T47D (cell line): ENCODE measurements at places on chromosomes 13 and 19.

GRCh38 chr13:98039261-98039660 is 85.8 kb downstream of the IPO5 start:
- DNase-seq: no peak

DNA sequence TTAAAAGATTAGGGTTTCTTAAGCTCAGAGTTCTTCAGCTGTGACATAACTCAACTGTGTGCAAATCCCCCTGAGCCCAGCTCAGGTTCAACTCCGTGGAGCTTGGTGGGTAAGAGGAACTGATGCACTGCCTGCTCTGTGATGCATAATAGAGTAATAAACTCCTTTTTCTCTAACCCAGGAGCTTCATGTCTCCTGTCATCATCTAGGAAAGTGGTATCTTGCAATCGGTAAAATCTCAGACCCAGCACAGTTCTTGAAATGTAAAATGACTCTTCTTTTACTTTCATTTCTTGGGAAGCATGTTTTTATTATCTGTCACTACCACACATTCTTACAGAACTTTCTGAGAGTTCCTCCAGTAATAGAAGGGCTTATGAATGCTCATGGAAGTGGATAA is 123.8 kb upstream of the PCDH9 start:
- DNase-seq: no peak

DNA sequence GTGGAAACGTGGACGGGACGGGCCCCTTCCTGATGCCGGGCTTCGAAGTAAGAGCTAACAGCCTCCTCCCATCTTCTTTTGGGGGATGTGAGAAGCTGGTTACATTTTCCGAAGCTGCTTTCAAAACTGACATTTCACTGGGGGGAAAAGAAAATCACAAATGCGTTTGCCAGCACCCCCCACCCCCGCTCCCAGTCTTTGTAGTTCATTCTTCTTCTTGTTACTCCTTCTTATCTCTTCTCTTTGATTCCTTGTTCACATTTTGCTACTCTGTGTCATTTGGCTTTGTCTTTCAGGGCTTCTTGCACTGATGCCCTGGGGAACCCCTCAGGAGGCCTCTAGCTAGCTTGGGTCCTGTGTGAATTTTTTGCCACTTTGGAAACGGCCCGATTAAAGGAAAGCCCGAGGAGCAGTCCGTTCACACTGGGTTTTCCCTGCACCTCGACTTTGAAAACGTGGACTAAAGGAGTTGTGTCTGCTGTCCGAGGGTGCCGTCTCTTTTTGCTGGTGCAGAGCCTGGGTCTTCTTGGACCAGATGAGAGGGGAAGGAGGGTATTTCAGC is 1.3 kb downstream of the CARM1 start:
- DNase-seq: peak; percentile 13

DNA sequence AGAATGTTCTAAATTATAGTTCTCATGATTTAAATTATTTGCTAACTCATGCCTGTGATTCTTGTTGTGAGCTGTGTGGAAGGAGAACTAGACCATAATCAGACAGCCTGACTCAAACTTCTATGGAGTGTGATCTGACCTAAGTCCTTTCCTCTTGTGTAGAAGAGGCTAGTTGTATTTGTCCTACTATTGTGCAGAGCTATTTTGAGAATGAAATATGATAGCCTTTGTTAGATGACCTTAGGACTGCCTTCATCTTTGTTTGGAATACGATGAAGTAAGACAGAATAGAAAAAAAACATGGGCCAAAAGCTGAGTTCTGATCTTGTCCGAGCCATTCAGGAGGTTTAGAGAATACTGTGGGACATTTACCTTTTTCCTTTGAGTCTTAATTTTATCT is 119.4 kb downstream of the STOML3 start:
- DNase-seq: no peak

GRCh38 chr19:3801412-3802096 is 15.4 kb upstream of the MATK start:
- DNase-seq: peak; percentile 75

- no peak for DNase-seq
Observed at GRCh38 chr19:51760697-51761356, at the start of gene FPR2. FPR2 (plus strand) TSS chr19:51761180; CDS start chr19:51768659, 7,479 bp downstream.

GRCh38 chr13:60028021-60028420 is 135.7 kb downstream of the DIAPH3 start:
- no peak for DNase-seq

DNA sequence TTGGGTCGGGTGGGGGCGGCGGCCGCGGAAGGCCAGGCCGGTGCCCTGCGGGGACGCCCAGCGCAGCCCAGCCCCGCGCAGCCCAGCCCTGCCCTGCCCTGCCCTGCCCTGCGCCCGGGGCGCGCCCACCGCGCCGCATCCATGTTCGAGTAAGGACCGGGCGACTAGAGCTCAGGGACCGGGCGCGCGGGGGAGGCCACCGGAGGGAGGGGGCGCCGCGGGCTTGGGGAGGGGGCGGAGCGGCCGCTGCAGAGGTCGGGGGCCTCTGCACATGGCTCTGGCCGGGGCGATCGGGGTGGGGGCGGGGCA is 169 bp downstream of the GRAMD1A start:
- no peak for DNase-seq

DNA sequence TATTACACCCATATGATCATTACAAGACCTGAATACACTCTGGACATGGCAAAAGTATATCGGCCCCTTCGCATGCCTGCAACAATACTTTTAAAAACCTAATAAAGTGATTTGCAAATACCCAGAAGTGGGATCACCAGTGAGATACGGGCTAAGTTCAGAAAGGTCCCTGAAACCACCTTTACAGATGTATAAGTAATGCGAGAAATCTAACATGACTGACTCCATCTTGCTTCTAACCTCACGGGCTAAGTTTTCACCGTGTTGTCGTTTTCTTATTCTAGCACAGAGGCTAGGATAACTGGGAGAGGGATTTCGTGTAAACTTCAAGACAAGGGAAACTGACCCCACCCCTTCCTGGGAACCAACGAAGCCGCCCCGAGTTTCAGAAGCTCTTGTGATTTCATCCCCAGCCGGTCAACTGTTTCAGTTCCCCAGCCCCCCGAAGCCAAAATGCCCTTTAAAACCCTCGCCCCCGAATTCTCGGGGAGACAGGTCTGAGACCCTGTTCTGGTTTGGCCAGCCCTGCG is 703 bp downstream of the NEK3 start:
- no peak for DNase-seq

GRCh38 chr13:109483284-109483683 is 303.1 kb downstream of the IRS2 start:
- no peak for DNase-seq

- no peak for DNase-seq
Observed at GRCh38 chr13:51630288-51630615, 46.0 kb downstream of the WDFY2 start.

DNA sequence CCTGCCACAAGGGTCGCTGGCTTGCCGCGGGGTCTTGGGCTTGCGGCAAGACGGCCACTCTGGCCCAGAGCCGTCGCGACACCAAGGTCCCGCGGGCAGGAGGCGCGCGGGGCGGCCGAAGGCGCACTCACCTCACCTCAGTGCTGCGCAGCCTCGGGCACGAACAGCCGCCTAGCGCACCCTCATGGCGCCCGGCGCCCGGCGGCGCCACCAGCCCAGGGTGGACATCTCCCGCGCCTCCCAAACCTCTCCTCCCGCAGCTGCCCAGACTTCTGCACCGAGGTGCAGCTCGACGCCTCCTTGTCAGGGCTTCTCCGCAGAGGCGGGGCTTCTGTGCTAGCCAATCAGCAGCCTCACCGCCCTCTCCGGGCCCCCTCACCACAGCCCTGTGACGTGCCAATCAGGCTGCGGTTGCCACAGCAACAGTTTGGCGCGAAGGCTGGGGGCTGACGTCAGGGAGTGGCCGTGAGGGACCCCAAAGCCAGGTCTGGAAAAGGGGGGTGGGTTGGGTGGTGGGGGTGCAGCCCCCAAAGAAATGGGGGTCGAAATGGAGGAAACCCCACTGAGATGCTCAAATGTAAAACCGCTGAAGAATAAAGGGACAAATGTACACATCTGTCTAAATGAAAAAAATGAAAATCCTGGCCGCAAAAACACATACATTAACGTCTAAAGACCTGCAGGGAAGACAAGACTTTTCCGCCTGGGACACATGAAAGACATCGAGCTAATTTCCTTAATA is at the start of the genes PEG3 and ZIM2:
PEG3 (minus strand) TSS at position 276 of the 742 bp plus-strand sequence. CDS start 16,071 bp downstream, outside the sequence.
ZIM2 (minus strand) TSS at position 276 of the 742 bp plus-strand sequence. CDS start 16,449 bp downstream, outside the sequence.
- DNase-seq: no peak

DNA sequence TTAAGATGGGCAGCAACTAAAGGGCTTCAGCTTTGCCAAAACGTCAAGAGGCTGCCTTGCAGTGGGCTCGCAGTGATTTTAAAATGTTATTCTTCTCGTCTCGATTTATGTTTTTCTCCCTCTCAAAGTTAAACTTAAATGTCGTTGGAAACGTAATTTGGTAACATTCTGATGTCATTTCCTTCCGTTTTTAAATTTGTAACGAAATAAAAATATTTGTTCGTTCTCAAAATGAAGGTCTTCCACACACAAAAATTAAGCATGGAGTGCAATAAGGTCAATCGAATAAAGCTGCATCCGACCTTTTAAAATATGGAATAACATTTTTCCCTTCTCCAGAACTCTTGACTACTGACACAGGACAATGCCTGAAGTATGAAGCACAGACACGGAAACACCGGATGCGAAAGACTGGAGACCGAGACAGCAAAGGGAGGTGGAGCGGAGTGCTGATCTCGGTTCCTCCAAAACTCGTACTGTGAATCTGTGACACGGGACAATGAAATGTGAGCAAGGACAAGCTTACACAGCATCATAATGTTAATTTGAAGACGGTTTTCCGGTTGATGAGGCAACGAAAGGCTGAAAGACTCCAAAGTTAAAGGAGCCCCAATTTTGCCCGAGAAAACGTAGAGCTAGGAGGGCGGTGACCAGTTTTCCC is 850 bp downstream of the MTMR6 start:
- DNase-seq: peak; percentile 39

GRCh38 chr13:40160618-40161350 is 505.3 kb downstream of the COG6 start:
- no peak for DNase-seq

- DNase-seq: no peak
Observed at GRCh38 chr13:107020393-107020792, 452.5 kb upstream of the ARGLU1 start.

DNA sequence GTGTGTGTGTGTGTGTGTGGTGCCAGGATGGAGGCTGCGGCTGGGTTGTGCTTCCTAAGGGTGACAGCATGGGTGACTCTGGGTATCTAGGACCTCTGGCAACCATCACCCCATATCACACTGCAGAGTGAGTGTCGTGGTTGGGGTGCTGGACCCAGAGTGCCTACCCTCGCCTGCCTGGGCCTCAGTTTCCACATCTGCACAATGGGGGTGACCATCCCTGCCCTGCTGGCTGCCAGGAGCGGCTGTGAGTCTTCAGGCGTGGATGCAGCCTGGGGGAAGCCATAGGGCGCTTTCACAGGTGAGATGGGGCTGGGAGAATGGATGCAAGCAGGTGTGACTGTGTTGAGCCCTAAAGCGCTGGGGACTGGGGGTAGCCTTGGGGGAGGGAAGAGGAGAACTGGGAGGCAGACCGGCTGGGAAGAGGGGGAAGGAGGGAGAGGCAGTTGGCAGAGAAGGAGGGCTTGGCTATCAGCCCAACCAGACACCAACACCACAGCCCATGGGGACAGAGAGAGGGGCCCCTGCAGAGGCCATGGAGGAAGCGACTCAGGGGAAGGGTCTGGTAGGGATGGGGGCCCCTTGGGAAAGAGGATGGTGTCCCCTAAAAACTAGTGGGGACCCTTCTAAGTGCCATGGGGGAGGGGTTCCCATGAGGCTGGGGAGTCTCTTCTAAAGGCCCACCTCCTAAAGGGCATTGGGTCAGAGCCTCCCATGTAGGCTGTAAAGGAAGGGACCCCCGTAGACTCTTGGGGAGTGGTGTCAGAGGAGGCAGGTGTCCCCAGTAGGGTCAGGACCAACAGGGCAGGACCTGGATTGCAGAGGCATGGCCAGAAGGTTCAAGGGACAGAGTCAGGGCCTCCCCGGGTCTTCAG is 1.7 kb downstream of the PLPPR2 start:
- no peak for DNase-seq

DNA sequence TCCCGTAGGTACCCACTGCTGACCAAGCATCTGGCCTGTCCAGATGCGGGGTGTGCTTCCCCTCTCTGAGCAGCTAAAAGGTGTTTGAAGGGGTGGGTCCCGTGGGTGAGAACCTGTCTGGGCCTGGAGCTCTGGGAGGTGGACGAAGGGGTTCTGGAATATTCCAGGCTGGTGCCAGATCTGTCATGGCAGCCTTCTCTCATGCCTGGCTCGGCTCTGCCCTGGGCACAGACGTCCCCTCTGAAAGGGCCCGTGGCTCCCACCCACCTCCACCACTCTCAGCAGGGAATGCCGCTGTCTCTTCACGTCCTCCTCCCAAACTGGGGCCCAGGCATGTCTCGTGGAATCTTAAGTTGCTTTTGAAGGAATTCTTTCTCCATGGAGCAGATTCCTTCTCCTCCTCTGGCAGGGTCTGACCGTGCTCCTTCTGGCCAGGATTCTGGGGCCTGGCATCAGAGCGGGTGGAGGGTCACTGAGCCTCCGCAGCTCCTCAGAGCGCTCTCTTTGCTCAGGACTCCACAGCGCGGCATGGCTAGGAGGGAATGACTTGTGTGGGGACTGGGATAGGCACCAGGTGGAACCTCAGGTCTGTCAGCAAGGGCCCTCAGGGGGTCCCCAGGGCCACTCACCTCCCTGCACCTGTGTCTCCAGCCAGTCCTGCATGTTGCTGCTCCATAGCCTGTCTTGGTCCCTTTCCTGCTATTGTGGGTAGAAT is 5.9 kb upstream of the MCF2L start:
- DNase-seq: no peak

DNA sequence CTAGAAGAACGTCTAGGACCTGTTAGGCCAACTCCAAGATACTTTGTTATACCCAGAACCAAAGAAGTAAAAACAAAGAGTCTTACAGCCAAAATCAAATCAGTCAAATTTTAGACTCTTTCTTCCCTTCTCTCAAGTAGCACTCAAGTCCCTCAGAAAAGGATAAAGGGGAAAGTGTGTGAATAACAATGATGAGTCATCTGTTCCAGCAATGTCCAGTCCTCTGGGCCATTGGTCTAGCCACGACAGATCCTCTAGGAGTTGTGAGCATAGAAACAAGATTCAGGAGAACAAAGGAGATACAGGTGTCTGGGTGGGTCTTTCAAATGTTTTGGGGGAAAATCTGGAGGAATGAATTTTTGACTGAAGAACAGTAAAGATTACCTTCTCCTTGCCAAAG is 36.3 kb downstream of the STOML3 start:
- DNase-seq: no peak

GRCh38 chr13:96100457-96101220 is 10.7 kb downstream of the HS6ST3 start:
- no peak for DNase-seq

GRCh38 chr19:5615756-5616327 is 6.7 kb downstream of the SAFB2 start:
- no peak for DNase-seq

DNA sequence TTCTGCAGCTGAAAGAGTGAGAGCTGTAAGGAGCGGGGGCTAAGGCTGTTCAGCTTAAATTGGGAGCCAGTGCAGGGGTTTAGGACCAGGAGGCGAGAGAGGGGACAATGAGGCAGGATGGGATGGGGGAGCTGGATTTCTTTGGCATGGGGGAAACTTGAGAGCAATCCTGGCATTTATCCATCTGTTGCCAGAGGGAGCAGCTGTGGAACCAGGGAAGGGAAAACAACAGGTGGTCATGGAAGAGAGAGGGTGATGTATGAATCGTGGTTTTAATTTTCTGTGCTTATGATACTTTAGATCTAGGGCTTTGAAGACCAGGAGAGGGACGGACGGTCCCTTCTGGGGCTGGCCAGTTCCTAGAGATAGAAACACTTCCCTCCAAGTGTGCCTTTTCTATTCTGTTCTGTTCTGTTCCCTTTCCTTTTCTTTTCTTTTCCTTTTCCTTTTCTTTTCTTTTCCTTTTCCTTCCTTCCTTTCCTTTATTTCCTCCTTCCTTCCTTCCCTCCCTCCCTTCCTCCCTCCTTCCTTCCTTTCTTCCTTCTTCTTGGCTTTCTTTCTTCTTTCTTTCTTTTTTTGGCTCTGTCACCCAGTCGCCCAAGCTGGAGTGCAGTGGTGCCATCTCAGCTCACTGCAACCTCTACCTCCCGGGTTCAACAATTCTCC is 16.0 kb upstream of the CCL25 start:
- DNase-seq: no peak
